ENCODE measurements at places on chromosomes 6 and 20.

- no peak for DNase-seq
Observed at GRCh38 chr6:157101166-157101565, 222.2 kb downstream of the TMEM242 start.

- DNase-seq, result no peak
Observed at GRCh38 chr20:15155848-15156401, 818.5 kb upstream of the FLRT3 start.

GRCh38 chr6:69958978-69959377 lies 92.6 kb downstream of the COL19A1 start:
- no peak for DNase-seq

GRCh38 chr6:90025523-90026061 lies 131.3 kb downstream of the GJA10 start:
- peak; percentile 31 for DNase-seq

GRCh38 chr6:106617302-106617701 lies 12.0 kb downstream of the RTN4IP1 start:
- no peak for DNase-seq

DNA sequence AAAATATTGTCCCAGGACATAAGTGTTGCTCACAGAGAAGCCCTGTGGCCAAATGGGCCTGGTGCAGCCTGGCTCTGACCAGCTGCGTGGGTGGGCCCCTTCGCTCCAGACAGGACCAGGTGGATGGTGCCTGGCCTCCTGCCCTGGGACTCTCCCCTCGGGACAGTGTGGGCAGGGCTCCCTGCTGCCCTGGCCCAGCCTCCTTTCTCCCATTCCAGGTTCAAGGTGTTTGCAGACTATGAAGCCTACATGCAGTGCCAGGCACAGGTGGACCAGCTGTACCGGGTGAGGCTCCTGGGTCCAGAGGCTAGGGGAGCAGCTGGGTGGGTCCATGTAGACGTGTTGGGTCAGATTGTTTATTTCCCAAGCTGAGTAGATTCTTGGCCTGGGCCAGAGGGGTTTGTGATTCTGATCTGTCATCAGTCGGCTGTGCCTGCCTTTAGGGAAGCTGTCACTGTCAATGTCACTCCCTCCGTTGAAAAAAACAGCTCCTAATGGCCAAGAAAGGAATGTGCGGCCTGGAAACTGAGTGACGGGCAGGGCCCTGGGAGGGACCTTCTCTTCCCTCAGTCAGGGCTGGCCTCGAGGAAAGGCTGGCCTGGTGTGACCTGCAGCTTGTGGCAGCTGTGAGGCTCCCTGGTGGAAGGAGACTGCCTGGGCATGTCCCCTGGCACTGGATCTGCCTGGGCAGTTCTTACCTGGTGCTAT lies 47.7 kb downstream of the PYGB start:
- no peak for DNase-seq

DNA sequence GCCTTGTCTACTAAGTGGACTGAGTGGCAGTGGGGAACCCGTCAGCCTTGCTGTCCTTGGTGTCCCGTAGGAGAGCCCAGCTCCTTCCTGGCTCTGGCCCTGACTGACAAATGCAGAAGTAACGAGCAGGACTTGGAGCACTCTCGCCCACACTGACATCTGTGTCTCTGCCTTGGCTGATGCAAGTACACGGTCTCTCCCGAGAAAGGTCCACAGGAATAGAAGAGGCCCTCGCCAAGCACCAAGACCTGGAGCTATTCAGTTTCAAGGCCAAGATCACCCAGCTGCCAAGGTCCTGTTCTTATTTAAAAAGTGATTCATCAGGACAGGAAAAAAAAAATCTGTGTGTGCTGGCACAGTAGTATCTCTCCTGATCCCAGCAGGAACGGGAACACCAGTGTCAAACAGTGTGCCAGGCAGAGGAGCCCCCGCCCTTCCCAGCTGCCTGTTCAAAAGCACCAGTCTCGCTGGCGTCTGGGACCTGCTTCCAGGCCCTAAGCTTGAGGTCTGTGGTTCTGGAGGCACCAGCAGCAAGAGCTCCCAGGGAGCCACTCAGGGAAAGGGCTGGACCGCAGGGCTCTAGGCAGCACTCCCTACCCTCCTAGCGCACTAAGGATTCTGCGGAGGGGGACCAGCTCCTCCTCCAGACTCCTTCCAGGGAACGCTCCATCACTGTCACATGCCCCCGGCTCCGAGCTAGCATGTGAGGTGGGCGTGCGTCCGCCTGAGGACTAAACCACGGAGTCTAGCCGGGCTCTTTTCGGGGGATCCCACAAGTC lies 376.9 kb downstream of the RNGTT start:
- no peak for DNase-seq

GRCh38 chr6:90076511-90077415 lies 182.5 kb downstream of the GJA10 start:
- DNase-seq, result no peak

GRCh38 chr6:135572051-135572450 lies 74.5 kb upstream of the AHI1 start:
- DNase-seq, result no peak

- DNase-seq, result no peak
Observed at GRCh38 chr6:160130729-160131484, 9.3 kb downstream of the SLC22A1 start.

DNA sequence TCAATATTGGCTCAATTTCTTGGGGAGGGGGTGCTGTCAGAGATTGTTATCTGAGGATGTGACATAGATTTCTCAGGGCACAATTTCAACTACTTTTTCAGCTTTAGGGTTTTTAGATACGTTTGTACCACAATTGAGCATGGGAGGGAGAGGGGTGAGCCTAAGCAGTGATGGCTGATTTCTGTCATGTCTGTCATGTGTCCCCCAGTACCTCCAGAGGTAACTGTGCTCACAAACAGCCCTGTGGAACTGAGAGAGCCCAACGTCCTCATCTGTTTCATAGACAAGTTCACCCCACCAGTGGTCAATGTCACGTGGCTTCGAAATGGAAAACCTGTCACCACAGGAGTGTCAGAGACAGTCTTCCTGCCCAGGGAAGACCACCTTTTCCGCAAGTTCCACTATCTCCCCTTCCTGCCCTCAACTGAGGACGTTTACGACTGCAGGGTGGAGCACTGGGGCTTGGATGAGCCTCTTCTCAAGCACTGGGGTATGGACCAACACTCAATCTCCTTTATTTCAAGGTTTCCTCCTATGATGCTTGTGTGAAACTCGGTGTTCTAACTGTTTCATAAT lies 3.4 kb downstream of the HLA-DRA start:
- no peak for DNase-seq

DNA sequence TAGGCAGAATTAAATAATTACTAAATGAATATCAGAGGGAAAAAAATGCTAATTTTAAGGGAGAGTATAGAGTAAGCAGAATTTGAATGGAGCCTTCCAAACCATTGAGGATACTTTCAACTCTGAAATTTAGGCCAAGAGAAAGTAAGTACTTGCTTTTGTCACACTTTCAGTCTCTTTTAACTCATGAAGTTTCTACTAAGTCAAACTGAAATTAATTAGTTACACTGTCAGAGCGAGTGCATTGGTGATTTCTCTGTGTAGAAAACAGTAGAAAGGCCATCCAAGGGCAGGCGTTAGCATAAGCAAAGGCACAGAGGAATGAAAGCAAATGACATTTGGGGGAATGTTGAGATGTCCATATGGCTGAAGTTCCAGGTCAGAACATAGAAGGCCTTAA lies 92.9 kb downstream of the PLEKHG1 start:
- DNase-seq, result no peak

- DNase-seq, result no peak
Observed at GRCh38 chr6:107657755-107658461, 166.2 kb downstream of the SCML4 start.

GRCh38 chr6:31152781-31153180 lies 4.8 kb downstream of the CCHCR1 start:
- DNase-seq, result no peak

- DNase-seq, result no peak
Observed at GRCh38 chr6:15431762-15432483, 186.1 kb downstream of the JARID2 start.

- no peak for DNase-seq
Observed at GRCh38 chr6:5663259-5663658, 343.5 kb downstream of the NRN1 start.

DNA sequence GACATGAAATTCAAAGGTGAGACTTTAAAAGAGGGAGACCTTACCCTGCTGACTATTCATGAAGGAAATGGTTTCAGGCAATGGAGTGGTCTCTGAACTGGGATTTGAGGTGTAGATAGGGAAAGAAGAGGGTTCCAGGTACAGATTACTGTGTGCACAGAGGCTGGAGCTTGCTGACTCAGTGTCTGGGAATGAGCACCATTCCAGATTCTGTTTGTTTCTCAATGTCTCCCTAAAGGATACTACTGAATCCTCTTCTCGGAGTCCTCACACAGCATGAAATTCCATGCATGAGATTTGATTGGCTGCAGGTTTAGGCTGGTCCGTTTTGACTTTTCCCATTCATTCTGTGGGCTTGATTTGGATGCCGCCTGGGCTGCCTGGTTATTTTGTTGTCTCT lies 49.0 kb downstream of the PPP1R14C start:
- no peak for DNase-seq

DNA sequence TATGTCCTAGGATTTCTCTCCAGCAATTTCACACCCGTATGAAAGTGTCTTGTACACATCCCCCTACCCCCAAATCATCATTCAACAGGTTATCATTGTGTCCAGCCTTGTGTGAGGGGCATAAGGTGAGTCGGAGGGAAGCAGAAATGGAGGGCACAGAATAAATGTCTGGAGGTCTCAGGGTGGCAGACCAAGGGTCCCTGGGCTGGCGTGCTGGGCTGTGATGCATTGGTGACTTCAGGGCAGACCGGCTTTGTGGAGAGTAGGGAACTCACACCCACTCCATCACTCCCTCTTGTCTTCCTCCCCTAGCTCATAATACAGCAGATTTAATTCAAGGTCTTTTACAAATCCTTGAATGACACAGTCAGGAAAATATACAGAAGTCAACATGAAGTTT lies 191.7 kb upstream of the PMEPA1 start:
- DNase-seq, result no peak

DNA sequence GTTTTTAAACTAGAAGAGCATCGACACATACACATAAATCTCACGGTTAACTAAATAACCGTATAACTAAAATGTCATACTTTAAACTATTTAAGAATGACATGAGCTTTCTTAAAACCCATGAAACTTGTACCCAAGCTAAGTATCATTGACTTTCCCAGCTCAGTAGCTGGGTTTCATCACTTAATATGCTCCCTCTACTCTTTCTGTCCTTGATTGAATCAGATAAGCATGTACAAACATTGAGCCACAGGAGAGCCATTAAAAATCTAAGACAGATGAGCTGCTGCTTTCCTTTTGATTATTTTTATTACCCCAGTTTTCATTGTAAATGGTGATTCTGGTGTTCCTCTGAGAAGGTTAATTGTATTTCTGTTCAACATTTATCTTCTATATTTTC lies 115.8 kb downstream of the FOXO3 start:
- DNase-seq, result no peak

DNA sequence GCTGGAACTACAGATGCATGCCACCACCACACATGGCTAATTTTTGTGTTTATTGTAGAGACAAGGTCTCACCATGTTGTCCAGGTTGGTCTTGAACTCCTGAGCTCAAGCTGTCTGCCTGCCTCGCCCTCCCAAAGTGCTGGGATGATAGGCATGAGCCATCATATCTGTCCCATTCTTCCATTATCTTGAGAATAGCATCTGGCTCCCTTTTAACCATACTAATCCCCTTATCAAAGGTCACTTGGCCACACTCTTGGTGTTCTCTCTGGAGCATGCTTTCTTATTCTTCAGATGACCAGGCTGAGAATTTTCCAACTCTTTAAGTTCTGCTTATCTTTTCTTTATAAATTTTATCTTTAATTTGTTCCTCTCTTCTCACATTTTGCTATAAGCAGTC lies 15.9 kb upstream of the TRERF1 start:
- DNase-seq, result no peak

- no peak for DNase-seq
Observed at GRCh38 chr6:137964876-137965275, 97.8 kb downstream of the TNFAIP3 start.

- no peak for DNase-seq
Observed at GRCh38 chr20:50318710-50319109, 128.1 kb downstream of the CEBPB start.

- DNase-seq, result no peak
Observed at GRCh38 chr6:41098366-41098765, 25.6 kb downstream of the NFYA start.

GRCh38 chr20:63540417-63541186 lies 3.4 kb upstream of the PTK6 start:
- no peak for DNase-seq

- DNase-seq, result no peak
Observed at GRCh38 chr20:62437927-62438326, 10.6 kb upstream of the RBBP8NL start.

DNA sequence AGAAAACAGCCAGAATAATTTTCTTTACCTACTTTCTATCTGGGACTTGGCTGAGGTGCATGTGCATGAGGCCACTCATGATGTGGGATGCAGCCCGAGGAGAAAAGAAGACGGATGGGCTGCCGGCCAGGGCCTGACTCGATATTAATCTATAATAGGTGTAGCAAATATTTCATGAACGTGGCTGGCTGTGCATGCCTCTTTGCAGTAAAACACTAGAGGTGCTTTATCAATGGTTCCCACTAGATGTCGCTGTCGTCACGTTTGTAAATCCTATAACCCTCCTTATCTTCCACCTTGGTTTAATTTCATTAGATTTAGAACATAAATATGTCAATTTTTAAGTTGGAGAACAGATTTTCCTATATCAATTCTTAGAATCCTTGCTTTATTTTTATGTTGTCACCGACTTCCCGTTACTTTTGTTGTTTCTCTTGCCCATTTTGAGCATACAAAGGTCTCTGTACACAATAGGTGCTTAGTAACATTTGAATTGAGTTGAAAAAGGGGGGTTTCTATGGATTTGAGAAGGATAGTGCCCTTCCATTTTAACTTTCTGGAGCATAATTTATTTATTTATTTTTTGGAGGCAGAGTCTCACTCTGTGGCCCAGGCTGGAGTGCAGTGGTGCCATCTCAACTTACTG lies 19.6 kb upstream of the FERMT1 start:
- no peak for DNase-seq

- DNase-seq, result no peak
Observed at GRCh38 chr20:44279228-44279627, 31.8 kb downstream of the FITM2 start.

DNA sequence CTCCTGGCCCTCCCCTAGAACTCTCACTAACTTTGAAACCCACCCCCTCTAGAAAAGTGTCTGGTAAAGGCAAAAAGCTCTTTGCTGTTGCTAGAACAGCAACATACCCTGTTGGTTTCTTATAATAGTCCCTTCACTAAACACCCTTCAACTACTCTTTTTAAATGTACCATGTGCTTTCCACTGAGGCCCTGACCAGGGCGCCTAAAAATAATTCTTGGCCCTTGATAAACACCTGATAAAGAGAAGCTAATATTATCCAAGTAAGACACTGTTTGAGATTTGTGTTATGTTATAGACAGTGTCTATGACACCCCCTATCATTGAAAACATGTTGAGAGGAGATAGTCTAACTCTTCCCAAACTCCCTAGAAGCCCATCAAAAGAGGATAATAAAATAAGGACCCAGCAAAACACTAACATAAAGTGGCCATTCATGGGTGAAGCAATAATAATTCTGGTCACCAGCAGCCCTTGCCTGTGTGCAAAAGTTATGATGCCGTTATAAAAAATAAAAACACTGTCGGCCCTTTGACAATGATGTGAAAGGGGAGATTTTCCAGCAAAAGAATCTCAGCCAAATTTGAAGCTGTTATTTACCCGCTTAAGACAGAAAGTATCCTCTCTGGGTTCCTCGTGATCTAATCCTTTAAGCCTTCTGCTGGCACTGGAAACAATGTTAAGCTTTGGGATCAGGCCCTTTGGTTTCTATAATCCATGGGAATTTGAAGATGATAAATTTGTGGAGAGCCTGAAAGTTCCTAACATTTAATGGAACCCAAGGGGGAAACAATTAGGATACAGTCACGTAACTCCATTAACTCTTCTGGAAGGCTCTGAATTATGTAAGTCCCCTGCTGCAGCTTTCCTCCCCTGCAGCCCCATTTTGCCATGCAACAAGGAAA lies 122.6 kb upstream of the PLCB4 start:
- no peak for DNase-seq
